ENCODE measurements at places on chromosomes 12 and 14.

GRCh38 chr12:13273850-13274249 is 77.3 kb downstream of the EMP1 start:
- DNase-seq = no peak

DNA sequence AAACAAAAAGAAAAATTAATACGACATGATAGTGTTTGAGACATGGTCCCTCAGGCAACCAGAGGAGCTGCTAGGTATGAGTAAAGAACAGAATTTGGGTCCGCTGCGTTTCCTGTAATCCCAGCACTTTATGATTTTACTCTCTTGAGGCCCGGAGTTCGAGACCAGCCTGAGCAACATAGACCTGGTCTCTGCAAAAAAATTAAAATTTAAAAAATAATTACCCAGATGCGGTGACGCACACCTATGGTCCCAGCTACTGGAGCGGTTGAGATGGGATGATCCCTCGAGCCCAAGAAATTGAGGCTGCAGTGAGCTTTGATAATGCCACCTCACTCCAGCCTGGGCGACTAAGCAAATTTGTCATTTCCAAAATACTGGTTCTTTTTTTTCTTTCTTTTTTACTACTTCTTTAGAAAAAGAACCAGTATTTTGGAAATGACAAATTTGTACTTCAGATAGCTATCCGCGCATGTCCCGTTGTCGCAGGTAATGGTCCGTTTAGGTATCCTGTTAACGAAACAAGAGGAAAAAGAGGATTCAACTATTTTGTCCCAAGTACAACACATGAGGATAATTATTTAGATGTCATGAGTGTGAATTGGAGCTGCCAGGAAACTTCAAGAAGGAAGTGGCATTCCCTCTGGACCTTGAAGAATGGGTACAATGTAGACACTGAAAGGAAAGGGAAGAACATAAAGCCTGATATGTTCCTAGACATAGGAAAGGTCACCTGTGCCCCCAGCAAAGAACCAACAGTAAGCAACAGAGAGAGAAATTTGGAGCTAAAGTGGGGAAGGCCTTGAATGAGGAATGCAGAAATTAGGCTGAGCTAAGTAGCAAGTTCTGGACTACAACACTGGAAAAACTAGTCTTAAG is 1.2 kb upstream of the HECTD1 start:
- no peak for DNase-seq

DNA sequence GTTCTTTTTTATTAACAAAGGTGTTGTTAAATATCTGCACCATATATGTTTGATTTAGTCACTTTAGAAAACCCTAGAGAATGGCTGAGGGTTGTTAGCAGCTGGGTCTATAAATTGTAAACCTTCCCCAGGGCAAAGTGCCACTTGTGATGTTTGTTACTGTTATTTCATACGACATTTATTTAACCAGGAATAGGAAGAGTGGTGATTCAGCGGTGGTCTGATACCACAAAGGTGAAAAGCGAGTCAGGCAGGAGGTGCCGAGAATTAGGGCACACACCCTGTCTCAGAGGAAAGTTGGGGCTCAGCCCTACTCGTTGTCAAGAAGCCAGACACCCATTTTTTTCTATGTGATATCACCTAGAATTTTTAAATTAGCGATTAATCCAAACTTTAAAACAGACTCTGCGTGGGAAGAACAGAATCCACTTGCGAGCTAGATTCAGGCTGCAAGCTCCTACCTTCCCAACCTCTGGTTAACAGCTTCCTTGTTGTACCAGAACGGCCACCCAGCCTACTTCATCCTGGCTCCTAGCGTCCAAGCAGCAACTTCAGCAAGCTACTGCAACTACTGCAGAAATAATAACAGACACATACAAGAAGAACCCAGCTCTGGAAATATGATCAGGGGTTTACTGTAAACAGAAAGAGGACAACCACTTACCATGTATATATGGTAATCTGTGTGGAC is 126.7 kb downstream of the TMEM132D start:
- DNase-seq = no peak

DNA sequence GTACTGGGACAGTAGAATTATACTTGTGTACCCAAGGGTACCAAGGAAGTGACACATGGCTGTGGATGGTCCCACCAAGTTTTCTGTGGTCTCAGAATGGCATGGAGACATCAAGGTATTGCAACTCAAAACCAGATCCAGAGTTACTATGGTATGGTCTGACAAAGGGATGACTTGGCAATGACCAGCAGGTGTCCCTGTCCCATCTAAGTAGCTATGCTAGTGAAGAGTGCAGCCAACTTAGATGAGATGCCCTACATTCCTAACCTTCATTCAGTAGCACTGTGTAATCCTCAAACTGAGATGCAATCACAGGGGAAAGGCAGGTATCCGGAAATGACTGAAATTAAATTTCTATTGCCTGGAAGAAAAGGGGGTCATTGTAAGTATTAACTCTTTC is 188.7 kb upstream of the TMEM260 start:
- DNase-seq = no peak

DNA sequence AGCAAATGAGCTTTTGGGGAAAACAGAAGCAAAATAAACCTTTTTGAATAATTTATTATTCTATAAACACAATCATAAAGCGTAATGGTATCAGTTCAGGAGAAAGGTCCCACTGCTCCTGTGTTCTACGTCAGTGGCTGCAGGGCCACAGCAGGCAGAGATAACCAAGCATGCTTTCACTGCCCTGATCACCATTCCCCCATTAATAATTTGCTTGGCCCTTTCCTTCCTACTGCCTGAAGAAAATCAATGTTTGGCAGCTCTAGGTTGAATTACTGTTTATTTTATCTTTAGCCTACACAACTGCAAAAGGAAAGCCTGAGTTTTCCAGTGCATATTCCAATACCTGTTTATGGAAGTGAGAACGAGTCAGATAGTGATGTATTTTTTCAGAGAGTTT is 369.9 kb downstream of the DIO2 start:
- no peak for DNase-seq

GRCh38 chr14:63453443-63453936 is 89.7 kb downstream of the PPP2R5E start:
- no peak for DNase-seq

DNA sequence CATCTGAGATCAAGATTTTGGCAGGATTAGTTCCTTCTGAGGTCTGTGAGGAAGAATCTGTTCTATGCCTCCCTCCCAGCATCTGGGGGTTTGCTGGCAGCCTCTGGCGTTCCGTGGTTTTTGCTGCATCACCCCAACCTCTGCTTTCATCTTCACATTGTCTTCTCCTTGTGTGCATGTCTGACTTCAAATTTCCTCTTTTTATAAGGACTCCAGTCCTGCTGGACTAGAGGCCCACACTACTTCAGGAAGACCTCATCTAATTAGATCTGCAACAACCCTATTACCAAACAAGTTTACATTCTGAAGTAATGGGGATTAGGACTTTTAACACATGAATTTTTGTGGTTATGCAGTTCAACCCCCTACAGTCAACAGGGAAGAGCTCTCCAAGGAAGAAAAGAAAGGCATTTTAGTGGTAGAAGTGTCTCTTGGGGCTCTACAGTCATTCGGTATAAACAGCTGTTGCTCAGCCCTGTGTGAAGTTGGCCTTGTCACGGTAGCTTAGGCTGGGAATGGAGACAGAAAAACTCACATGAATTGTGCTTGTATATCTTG is 89.7 kb downstream of the CAND1 start:
- no peak for DNase-seq

- peak; percentile 53 for DNase-seq
Observed at GRCh38 chr12:94769047-94769420, 118.7 kb upstream of the TMCC3 start.

DNA sequence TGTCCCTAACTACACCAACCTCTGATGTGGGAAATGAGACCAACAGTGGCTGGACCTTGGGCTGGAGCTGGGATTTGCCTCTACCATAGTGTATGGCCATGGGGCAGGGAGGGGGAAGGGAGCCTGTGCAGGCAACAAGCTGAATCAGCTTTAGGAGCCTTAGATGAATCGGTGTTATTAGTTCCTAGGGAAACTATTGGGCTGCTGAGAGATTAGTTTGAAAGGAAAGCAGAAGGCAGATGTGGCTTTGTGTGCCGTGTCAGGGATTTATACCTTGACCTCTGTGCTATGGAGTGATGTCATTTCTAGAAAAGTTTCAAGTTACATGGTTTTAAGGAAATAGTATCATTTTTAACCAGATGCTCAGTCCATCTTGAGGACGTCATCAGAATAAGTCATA is 19.5 kb upstream of the GAS2L3 start:
- no peak for DNase-seq
